ENCODE measurements at places on chromosomes 3 and 15.

DNA sequence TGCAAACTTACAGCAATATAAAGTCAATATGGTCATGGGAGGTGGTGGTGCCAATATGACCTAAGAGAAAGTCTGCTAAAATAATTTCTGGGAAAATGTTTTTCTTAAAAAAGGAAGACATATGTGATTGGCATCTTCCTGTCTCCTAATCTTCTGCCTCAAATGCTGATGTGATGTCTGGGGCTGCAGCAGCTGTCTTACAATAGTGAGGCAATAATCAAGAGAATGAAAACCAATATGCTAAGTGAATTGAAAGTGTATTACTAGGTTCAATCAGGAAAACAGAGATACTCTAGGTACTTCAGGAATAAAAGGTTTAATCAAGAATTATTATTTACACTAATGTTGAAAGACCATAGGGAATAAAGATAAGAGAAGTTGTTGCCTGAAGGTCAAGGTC lies 7.2 kb upstream of the STT3B start:
- no peak for DNase-seq

- DNase-seq = no peak
These were observed 35.2 kb downstream of the ARMC8 start for GRCh38 chr3:138222131-138222941.

DNA sequence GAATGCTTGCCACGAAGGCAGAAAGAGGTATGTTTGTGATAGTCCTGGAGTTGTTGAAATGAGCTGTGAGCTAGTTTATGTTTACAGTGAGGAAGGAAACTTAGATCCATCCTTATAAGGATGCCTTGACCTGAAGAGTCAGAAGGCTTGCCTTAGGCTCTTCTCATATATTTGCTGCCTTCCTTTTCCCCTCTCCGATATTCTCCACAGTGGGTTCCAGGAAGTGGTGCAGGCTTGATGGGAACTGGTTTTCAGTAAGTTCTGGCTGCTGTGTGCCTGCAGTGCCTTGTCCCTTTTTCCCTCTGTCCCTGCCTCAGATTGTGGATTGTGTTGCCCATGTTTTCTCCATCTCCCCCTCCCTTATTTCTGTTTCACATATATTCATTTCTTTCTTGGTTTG lies 287.3 kb upstream of the UBE2E1 start:
- no peak for DNase-seq

- no peak for DNase-seq
These were observed 113.3 kb downstream of the KLHL25 start for GRCh38 chr15:85681386-85681785.

GRCh38 chr15:48177383-48177765 lies 721 bp downstream of the MYEF2 start:
- DNase-seq = no peak

GRCh38 chr3:51961602-51962569 lies 5.4 kb downstream of the PCBP4 start:
- no peak for DNase-seq

GRCh38 chr3:882533-882932 lies 210.3 kb upstream of the CNTN6 start:
- no peak for DNase-seq
